ENCODE measurements at places on chromosomes 12 and 14.

DNA sequence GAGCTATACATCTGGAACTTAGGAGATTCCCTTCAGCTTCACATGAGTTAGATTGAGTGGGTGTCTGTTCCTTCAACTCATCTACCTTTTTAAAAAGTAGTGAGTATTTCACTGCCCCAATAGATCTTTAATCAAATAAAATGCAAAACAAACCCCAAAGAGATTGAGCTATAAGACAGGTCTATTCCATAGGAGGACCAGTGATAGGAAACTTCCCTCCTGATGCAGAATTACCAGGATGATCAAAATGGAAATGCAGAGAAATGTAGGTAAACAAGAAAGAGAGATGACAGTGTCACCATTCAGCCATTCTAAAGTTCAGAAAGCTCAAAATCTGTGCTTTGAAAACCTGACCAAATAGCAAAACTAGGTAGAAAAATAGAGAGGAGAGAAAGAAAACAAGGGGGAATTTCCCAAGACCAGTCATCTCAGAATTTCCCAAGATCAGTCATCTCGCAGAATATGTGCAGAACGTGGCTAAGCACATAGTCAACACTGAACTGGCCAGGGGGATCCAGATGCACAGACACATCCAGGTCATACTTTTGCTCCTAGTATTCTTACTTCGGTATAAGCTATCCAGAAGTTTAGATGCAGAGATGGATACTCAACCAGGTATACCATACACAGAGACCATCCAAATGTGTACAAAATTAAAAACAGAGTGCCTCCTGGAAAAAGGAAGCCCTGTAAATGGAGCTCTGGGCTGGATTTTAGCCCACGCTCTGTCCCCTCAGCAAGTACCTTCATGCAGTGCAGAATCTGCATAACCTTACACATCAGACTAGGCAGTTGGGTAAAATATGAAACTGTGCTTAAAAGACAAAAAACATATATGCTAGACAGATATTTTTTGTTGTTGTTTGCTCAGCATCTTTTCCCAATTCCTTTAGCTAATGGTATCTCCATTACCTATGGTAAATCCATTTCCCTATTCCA, 27.4 kb downstream of the SLC41A2 start:
- no peak for DNase-seq

GRCh38 chr14:96195441-96196081, 9.1 kb upstream of the BDKRB2 start:
- DNase-seq: no peak

- no peak for DNase-seq
These were observed 7.0 kb upstream of the MSI1 start for GRCh38 chr12:120376009-120376408.

- no peak for DNase-seq
These were observed 7.6 kb downstream of the VASH1 start for GRCh38 chr14:76768671-76769500.

GRCh38 chr12:94710933-94711332, 60.6 kb upstream of the TMCC3 start:
- no peak for DNase-seq

GRCh38 chr14:79767251-79767650, 444.1 kb downstream of the DIO2 start:
- no peak for DNase-seq

DNA sequence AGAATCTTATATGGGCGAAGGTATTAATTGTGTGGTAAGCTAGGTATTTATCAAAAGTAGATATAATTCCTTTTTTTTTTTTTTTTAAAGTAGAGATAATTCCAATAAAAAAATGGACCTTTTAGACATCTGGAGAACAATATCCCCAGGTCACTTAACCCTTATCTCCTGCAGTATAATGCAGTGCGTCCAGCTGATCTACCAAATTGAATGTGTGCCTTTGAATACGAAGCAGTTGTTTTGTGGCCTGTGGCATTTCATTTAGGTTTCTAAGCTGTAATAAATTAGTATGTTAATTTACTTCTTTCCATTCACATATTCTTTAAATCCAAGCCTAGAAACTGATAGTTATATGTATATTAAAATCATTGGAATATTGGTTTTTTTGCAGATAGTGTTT, 3.1 kb downstream of the FUT8 start:
- no peak for DNase-seq

DNA sequence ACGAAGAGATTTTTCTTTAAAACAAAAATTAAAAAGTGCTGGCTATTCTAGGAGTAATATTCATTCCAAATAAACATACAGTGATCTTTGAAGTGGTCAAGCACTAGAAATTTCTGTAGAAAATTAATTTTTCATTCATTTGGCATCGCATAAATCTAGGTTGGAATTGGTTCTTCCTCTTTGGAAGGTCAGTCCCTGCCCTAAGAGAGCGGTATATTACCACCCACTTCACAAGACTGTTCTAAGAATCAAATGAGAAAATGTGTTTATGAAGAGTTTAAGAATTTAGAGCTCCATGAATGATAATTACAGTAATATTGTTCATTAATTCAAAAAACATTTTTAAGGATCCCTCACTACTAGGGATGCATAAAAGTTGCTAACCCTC, 444 bp upstream of the GEMIN2 start:
- no peak for DNase-seq

DNA sequence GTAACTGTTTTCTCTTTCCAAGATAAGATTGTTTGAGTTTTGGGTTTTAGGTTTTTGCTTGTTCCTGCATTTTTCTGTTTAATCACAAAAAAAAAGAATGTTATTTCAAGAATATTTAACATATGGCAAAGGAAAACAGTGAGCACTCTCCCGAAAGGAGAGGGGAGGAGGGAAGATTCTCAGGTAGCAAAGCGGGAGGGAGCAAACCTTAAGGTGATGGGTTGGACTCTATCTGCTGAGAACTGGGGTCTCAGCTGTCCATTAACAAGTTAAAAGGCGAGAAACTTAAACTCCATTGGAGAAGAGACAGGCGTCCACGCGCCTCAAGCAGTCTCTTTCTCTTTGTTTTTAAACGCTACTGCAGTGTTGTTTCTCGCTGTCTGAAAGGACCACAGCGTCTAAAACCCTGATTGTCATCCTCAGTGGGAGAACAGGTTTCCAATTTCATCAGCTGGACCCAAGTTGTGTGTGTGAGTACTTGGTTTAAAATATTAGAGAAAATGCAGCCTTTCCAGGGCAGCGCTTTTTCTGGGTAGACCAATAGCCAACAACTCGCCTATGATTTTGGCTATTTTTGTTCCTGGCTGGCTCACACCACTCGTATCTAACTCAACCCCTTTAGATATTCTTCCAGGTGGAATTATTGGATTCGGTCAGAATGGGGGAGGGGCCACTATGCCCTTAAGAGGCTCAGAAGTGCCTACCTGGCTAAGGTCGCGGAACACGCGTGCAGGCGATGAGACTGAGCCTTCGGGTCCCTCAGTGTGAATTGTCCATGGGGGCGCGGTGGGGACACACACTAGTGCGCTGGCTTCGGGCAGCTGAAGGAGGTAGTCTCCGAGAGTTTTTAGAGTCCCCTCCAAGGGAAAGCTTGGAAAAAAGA, 8.2 kb downstream of the SIX1 start:
- DNase-seq: no peak
